Foreskin fibroblast (primary cell): ENCODE measurements at places on chromosomes 13 and 19.

- no peak for DNase-seq
Observed at GRCh38 chr13:27853861-27854260, 61.6 kb downstream of the GSX1 start.

GRCh38 chr19:7004313-7004931 lies 16.8 kb downstream of the MBD3L2B start:
- DNase-seq, result peak; percentile 16

DNA sequence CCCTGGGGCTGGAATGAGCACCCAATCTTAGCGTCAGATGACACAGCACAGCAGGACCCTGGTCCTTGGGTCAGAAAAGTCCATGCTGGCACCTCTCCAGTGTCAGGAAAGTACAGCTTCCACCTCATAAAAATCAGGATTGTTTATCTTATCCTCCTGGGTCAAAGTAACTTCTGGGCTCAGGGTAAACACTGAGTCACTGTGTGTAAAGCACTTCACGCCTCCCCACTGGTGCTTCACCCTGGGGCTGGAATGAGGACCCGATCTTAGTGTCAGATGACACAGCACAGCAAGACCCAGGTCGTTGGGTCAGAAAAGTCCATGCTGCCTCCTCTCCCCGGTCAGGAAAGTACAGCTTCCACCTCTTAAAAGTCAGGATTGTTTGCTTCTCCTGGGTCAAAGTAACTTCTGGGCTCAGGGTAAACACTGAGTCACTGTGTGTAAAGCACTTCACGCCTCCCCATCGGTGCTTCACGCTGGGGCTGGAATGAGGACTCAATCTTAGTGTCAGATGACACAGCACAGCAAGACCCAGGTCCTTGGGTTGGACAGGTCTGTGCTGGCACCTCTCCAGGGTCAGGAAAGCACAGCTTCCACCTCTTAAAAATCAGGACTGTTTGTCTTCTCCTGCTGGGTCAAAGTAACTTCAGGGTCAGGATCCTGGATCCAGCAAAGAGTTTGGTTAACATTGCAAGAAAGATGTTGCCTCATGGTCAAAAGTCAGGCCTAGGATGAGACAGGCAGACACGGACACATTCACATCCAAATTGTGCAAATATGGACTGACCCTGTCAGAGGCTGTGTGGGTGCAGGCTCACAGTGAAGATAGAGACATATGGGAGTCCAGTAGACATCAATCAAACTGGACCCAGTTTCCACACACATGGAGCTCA lies 39.2 kb upstream of the CYP2A7 start:
- DNase-seq, result peak; percentile 15

GRCh38 chr19:42285541-42285941 lies 16.4 kb upstream of the PRR19 start:
- DNase-seq, result no peak

- DNase-seq, result no peak
Observed at GRCh38 chr19:35214766-35215422, 13.6 kb downstream of the FAM187B start.

GRCh38 chr19:51511353-51511752 lies 9.8 kb upstream of the SIGLEC12 start:
- DNase-seq, result no peak

DNA sequence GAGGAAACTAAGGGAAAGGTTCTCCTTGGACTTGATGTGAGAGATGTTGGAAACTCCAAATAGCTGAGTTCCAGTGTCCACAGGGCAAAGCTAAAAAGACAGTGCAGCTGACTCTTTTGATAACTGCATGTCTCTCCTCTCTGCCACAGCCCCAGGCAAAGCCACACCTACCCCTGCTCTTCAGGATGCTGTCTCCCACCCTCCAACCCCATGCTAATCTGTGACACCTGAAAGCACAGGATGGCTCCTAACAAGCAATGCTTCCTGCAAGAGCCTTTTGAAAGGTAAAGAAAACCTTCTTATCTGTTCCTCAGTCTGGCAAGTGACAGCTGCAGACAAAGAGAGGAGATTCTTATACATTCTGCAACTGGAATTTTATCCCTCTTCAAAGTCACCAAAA lies 14.5 kb downstream of the SLC46A3 start:
- DNase-seq, result no peak

DNA sequence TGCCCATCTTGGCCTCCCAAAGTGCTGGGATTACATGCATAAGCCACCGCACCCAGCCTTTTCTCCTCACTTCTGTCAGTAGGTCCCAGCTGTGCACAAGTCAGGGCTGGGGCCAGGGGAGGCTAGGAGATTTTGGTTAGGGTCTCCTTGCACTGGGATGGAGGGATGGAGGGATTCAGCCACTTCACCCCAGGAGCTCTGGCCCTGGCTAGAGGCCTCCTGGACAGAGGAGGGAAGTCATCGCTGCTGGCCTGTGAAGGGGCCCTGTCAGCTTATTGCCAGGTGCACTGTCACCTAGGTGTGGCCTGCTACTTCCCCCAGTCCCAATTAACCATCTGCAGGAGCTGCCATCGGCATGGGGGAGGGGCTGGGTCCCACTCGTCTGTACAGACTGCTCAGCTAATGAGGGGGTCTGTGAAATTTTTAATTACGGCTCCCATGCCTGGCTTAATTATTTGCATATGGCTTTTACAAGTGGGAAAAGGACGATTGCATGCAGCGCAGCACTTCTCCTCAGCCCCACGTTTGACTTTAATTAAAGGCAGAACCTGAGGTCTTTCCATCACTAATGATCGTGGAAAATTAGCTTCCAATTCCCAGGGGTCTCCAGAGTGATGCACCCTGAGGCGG lies 52.4 kb downstream of the CHST8 start:
- DNase-seq, result no peak

- peak; percentile 71 for DNase-seq
Observed at GRCh38 chr19:51660975-51661600, 14.5 kb upstream of the SIGLEC14 start.

DNA sequence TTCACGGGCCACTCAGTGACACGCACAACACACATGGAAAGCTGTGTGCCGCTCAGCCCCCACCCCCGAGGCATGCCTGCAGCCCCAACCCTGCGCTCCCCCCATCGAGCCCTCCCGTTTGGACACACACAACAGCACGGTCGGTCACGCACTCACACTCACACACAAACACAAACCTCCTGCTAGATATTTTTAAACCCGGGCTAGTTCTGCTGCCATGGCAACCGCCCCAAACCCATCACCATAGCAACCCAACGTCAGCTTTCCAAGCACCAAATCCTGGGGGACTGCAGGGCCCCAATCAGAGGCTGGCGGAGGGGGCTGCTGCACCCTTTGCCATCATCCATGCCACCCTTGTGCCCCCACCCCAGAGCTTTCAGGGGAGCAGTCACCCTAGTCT lies 2.5 kb upstream of the NOVA2 start:
- no peak for DNase-seq

DNA sequence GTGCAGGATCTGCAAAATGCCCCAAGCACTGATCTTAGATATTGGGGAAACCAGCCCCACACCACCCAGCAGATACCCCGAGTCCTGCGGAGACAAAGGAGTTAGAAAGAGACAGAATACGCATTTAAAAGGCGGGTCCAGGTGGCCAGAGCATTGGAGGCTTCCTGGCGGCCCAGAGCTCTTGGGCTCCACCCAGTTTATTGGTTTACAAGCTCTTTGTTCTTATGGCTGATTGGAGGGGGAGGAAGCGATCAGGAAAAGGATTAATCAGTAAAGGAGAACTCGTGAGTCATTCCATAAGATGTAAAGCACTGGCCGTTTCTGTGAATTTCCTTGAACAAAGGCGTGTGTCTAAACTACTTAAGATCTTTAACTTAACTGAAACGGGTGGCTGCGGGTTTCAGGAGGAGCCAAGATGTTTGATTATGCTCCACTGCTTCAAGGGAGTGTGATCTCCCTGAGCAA lies 926 bp downstream of the ZNF587 start:
- peak; percentile 70 for DNase-seq

DNA sequence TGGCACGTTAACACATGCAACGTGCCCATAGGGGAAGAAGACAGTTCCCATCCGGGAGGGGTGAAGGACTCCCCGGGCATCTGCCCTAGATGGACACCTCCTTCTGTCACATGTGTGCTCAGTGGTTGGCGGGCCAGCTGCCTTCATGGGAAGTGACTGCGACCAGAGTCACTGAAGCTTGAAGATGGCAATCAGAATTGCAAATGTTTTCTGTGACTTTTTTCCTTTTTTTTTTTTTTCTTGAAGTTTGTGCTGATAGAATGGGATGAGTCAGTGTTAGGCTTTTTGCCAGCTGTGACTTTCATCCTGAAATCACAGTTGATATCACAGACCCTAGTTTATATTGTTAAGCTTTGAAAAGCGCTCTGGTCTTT lies 109.2 kb upstream of the MCF2L start:
- DNase-seq, result peak; percentile 75

- peak; percentile 44 for DNase-seq
Observed at GRCh38 chr19:14248578-14249011, 42.6 kb upstream of the ADGRL1 start.

DNA sequence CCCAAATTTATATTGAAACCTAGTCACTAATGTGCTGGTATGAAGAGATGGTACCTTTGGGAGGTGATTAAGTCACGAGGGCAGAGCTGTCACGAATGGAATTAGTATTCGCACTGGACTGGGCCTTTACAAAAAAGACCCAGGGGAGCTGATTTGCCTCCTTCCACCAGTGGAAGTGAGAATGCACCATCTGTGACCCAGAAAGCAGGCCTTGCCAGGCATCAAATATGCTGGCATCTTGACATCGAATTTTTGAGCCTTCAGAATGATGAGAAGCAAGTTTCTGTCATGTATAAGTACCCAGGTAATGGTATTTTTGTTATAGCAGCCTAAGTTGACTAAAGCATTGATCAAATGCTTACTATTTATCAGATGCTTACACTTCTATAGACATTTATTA lies 373.6 kb downstream of the FGF14 start:
- DNase-seq, result no peak

DNA sequence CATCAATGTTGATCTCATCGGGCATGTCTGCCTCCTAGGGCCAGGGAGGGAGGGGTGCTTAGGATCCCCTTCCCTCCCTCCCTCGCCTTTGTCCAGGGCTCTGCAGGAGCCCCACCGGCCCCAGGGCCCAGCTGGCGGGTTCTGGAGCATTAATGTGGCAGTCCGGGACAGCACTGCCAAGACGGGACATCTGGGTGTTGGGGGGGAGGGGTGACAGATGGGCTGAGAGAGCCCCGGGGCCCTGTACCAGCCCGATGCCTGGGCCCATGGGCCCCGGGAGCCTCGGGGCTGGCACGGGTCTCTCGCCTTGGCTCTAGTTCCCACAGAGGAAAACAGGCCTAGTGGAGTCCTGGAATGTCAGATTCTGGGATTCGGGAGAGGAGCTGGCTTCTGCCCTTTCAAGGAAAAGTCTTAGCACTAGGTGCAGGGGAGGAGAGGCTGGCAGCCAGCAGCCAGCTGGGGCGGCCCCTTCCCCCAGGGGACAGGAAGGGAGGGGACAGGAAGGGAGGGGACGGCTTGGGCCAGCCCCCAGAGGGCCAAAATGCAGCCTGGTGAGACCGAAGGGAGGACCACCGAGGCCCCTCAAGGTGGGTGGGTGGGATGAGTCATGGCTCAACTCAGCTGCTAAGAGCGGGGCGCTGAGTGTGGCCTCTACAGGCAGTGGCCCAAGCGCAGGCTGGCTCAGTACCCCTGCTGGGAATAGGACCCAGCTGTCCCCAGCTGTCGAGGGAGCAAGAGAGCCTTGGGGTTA lies 3.1 kb downstream of the PPP1R14A start:
- no peak for DNase-seq

GRCh38 chr13:94966422-94966955 lies 254.1 kb upstream of the SOX21 start:
- DNase-seq, result no peak

- peak; percentile 58 for DNase-seq
Observed at GRCh38 chr13:100100115-100100879, 11.4 kb downstream of the PCCA start.

GRCh38 chr13:98241976-98242375 lies 64.9 kb upstream of the RNF113B start:
- no peak for DNase-seq

DNA sequence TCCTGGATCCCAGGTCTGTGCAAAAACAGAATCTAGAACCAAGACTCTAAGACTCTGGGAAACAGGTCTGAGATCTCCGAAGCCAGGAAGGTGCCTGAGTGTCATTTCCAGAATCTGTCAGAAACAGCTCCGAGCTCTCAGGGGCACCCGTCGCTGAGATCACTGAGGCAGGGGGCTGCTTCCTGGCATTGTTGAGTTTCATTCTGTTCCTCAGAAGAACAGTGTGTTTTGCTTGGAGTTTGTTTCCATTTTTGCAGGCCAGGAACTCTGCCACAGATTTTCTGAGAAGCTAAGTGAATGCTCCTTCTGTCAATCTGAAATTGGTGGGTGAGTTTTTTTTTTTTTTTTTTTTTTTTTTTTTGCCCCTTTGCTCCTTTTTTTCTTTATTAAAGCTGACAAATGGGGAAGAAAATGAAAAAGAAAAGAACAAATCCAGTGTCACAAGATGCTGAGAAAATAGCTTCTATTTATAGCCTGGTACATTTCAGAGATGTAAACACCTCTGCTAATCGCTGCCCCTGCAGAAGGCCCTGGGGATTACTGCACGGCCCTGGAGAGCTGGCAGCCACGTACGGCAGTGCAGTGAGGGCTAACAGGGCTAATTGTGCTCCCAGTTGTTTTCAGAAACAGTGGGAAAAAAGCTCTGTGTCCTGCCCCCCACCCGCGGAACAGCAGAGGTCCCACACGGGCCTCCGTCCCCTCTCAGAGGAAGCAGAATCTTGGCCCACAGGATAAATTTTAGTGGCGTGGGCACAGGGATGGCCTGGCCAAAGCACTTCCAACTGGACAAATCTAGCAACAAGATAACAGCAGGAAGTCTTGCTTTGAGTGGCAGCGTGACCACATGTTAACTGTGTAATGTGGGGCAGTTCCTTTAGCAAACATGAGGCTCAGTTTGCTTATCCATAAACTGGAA lies 237.6 kb upstream of the IRS2 start:
- peak; percentile 62 for DNase-seq

DNA sequence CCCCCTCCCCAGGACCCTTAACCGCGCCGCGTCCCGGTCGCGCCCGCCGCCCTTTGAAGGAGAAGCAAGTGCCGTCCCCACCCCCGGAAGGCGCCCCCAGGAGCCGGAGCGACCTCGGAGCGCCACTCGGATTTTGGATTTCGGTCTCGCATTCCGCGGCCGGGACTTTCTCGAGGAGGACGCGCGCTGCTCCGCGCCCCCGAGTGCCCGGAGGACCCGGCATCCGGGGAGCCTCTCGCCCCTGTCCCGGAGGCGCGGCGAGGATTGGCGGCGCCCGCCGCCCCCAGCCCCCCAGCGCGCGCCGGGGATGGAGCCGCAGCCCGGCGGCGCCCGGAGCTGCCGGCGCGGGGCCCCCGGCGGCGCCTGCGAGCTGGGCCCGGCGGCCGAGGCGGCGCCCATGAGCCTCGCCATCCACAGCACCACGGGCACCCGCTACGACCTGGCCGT lies 1.6 kb downstream of the MIDN start:
- no peak for DNase-seq

GRCh38 chr13:105804561-105805190 lies 730.8 kb downstream of the EFNB2 start:
- peak; percentile 73 for DNase-seq
